GM12892 (cell line): ENCODE measurements at places on chromosomes 12 and 14.

DNA sequence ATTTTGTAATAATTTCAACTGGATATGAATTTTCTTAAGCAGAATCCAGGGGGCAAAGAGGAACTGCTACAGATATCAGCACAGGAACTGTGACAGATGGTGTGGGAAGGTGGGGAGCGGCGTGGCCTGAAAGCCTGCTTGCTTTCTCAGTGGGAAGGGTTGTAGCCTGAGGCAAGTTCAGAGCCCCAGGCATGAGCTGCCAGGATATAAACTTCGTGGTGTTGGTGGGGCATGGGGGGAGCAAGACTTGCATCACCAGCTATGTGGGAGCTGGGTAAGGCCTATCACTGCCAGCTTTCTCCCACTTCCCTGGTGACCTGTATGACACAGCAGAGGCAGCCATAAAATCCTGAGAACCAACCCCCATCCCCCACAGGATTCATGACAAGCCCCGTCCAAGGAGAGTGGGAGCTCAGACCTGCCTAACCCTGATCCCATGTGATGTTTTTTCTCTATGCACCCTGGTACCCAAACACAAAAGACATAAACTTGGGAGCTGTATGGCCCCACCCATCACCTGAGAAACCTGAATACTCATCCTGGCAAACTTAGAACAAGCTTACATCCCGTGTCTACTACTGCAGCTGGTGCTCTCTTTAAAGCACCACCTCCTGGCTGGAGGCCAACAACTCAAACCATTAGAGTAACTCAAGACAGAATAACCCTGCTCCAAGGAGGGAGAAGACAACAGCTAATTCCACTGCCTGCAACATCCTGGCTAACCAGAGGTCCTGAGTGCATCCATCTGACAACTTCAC lies 16.5 kb downstream of the CLEC1A start:
- no peak for DNase-seq

- DNase-seq, result no peak
Measured at GRCh38 chr12:163406-163986, 50.5 kb downstream of the SLC6A12 start.

GRCh38 chr14:103206836-103207387 lies 83.7 kb downstream of the TNFAIP2 start:
- no peak for DNase-seq

GRCh38 chr12:89829434-89829975 lies 120.9 kb upstream of the ATP2B1 start:
- DNase-seq, result no peak

DNA sequence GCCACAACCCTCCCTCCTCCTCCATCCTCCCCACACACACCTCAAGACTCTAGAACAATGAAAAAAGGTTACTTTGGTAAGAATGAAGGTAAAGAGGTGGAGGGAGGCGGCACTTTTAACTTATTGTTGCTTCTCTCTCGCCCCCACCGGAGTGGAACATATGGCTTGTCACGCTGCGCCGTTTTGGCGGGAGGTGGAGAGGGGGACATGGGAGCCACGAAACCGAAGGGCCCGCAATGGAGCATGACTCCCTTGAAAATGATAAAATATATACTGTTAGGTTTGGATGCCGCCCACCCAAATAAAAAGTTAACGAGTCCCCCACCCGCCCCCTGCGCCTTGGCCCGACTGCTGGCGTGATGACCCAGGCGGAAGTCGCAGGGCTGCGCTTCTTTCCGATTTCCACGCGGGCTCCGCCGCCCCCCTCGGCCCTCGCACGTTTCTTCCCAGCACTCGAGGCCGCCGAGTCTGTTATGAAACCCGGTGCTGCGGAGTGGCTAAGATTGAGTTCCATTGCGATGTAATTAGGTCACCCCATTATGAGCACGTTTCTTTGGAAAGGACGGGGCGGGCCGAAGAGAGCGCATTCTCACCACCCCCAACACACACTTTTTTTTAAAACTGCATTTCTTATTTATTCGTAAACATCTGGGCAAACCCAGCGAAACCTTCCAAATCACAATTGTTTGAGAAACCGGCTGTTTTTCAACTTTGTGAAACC lies 1.4 kb upstream of the ZFP36L1 start:
- no peak for DNase-seq
